H7 (cell line): ENCODE measurements at places on chromosomes 1 and 21.

GRCh38 chr1:25148673-25149300 is 83.5 kb downstream of the SYF2 start:
- peak; percentile 69 for DNase-seq

DNA sequence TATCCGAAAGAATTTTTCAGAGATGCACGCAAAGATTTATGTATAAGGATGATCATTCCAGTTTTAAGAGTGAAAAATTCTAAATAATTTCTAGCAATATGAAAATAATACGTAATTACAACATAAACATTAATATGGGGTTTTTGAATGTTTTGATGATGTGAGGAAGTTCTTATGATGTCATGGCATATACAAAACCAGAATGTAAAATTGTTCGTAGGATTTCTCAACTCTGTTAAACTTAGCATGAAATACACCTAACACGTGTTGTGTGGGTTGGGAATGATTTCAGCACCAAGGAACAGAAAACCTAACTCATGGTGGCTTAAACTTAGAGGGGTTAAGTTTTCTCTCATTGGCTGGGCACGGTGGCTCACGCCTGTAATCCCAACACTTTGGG is 62.2 kb downstream of the MYOM3 start:
- DNase-seq, result no peak

- no peak for DNase-seq
Measured at GRCh38 chr1:210541680-210542358, 213.1 kb downstream of the HHAT start.

DNA sequence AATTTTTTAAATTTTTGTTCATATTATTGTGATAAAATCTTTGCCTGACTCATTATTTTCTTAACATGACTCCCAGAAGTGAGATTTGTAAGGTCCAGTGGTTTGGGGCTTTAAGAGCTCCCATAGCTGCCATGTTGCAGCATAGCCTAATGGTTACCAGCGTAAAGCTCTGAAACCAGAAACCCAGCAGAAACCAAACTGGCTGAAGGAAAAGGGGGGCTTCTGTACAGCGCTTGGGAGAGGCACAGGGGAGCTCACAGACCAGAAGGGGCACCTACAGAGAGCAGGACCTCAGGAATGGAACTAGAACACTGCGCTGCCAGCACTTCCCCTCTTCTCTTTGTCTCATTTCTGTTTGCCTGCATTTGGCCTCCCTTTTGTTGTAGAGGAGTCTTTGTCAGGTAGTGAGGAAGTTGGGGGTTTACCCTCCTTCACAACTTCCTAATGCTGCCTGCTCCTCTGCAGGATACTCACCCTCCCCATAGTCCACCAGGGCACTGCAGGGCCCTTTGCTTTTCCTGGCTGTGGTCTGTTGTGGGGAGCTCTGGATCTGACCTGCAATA is 2.6 kb upstream of the PYCR2 start:
- DNase-seq, result peak; percentile 34

GRCh38 chr1:1208713-1209433 is 2.5 kb upstream of the TNFRSF18 start:
- peak; percentile 78 for DNase-seq
